ENCODE measurements at places on chromosomes 3 and 15.
A peak's percentile ranks its signal among the peaks of the same experiment; 100 is the strongest.

- DNase-seq, result no peak
Measured at GRCh38 chr3:178381555-178381954, 154.7 kb upstream of the KCNMB2 start.

GRCh38 chr3:174158674-174159073 lies 700.5 kb upstream of the NAALADL2 start:
- DNase-seq, result no peak

DNA sequence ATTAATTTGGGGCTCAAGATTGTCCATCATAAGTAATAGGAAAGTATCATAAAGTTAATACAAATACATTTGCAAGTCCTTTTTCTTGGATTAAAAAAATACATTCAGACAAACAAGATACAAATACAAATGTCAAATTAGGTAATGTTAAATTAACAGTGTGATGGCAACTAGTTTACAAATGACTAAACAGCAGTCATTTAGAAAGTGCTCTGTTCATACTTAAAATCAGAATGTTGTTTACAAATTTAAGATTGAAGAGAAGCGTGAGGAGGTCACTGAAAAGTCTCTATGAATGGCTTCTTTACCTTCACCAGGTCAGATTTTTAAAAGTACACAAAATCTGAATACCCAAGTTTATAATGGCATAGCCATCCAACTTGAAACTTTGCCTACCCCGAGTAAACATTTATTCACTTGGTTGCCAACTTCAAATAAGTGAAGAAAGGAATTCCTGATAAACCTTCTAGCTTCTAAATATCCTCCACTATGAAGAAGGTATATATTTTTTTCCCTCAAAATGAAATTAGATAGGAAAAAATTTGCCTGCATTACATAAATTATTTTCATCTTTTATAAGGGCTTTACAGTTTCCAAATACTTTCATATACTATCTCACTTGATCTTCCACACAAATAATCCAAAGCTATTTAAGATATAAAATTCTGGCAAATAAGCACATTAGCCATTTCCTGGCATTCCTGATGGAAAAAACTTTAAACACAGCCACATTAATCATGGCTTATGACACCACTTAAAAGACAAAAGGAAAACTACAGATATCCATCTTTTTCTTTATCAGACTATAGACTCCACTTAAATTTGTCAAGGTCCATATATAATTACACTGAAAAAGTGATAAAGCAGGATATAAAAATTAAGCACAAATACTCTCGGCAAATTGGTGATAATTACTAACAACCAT lies 11.5 kb upstream of the NEK10 start:
- DNase-seq, result no peak

- no peak for DNase-seq
Measured at GRCh38 chr3:126551839-126552687, 6.7 kb downstream of the C3orf22 start.

DNA sequence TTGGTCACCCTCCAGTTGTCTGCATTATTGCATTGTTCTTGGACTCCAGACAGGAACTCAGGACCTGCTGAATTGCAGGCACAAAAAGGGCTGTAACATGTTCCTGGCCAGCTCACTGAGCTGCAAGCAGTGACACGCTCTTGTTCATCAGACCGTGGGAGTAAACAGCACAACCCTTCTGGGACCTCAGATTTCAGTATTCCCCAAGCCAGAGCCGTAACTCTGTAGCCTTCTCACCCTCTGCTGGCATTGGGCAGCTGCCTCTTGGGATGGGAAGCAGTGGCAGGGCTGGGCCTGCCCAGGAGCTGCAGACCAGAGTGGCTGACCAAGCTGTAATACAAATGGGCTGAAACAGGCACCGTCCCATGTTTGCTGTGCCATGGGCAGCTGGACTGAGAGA lies 607.1 kb upstream of the BCHE start:
- DNase-seq, result no peak

DNA sequence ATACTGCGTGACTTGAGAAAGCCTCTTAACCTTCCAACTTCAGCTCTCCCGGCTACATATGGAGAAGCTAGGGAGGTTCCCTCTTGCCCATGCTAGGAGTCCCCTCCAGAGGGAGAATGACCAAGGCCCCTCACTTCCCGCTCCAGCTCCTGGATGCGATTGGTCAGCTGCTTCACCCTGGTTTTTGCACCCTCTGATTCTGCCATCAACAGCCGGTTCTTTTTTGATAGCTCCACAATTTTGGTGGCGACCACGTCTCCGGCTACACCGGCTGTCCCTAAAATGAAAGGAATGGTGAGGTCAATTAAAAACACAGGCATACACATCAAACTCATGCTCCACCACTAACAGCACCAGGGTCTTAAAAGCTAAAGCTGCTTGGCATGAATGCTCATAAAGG lies 20.6 kb downstream of the CCDC13 start:
- no peak for DNase-seq

DNA sequence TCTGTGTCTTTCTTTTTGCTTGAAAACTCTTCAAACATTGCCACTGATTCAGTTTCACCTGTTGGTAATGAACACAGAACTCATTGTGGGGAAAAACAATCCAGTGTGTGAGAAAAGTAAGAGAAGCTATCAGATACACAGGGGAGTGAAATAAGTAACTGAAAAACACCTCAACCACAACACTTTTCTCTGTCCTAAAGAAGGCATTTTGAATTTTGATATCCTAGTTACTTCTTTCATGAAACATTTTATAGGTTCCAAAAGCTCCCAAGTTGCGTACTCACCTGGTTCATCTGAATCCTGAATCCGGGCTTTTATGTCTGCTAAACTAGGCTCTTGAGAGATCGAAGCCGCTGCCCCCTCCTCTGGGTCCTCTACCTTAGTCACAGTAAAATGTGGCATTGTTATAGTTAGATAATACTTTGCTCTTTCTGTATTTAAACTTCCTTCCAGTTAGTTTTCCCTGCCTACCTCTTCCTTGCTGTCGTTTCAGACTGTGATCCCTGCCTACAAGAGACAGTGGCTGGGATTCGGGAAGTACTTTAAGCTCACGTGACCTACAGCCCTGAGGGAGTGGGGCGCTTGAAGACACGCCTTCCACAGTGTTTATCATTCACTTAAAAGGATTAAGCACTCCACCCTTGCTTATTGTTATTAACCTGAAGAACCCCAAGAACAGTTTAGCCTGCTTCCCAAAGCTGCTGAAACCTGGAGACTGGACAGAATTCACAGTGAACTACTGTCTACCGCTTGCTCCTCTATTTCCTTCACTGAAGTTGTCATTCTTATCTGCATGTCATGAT lies 19.1 kb downstream of the SLC12A6 start:
- peak; percentile 26 for DNase-seq

DNA sequence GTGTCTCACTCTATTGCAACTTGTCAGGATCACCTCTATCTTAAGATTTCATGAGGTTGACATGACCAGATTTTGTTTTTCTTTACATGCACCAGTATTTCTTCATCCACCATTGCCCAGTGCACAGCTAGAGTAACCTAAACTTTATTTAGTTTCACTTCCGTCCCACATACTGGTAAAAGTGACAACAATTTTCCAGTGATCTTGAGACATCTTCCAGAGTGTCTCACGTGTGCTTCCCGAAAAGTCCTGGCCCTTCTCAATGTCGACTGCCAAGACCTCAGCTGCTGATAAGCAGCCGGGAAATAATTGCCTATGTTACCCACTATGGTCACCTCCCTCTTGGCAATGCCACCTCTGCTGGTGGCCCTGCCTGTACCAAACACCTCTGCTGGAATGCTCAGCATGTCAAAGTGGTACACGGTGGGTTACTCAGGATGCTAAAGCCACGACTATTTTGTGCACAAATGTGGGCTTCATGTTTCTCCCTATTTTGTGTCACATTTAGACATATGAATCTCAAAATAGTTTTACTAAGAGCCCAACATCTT lies 379.7 kb upstream of the TGFBR2 start:
- DNase-seq, result no peak

GRCh38 chr15:74174958-74175253 lies 1.4 kb downstream of the ISLR start:
- no peak for DNase-seq

DNA sequence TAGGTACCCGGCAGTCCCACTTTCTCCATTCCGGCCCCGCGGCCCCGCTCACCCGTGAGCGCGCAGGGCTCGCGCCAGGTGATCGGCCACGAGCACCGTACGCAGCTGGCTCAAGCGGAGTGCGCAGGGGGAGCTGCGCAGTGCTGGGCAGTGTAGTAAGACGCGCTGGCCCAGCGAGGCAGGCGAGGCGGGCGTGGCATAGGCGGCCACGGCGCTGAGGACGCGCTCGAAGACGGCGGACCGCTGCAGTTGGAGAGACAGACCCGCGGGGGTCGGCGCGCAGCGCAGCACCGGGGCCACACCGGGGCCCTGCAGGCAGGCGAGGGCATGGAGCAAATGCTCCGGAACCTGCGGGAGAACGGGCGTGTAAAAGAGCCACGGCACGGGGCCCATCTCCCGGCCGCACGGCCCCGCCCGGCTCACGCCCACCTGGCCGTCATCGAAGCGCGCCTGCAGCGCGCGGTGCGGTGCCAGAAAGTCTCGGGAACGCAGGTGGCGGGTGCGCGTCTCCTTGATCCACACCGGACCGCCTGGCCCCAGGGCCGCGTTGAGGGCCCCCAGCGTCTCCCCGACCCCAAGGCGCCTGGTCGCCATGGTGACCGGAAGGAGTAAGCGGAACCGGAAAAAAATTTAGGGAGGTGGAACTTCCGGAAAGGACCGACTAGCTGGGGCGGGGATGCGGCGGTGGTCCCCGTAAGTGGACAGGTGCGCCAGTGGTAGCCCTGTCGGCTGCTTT lies at the start of gene DALRD3:
DALRD3 (minus strand) TSS at position 610 of the 736 bp plus-strand sequence; CDS start at position 594, 16 bp downstream.
- peak; percentile 41 for DNase-seq

- no peak for DNase-seq
Measured at GRCh38 chr3:63519426-63519825, 133.0 kb upstream of the SNTN start.

GRCh38 chr3:116870379-116870778 lies 160.8 kb downstream of the TUSC7 start:
- no peak for DNase-seq

DNA sequence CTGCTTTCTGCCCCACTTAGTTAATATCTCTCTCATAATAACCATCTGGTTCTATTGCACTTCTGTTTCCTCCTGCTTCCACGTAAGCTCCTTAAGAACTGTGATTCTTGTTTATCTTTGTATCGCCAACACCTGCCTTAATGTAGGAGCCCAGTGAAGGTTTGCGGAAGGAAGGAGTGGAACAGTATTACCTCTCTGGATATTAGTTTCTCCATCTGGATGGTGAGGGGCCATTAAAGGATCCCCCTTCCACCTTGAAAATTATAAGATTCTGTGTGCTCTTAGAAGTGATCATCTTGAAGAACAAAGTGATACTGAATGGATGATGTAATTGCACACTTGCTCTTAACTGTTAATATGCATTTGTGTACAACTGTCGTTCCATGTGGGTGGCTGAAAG lies 2.2 kb downstream of the CHRNA5 start:
- DNase-seq, result no peak

DNA sequence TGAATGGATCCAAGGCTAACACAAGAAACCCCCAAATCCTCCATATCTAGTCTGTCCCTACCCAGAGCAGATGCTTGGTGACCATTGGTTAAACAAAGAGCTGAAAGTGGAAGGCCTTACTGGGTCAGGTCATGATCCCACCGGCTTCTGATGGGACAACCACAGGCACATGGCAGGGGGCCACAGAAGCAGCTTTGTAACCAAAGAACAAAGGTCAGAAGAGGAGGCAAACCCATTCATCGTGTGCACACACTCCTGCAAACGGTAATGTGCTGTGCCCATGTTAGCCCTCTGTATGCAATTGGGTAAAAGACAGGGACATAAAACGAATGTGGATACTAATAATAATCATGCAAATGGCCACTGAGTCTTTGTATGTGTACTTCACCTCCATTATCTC lies 133.3 kb upstream of the SLC6A11 start:
- no peak for DNase-seq

DNA sequence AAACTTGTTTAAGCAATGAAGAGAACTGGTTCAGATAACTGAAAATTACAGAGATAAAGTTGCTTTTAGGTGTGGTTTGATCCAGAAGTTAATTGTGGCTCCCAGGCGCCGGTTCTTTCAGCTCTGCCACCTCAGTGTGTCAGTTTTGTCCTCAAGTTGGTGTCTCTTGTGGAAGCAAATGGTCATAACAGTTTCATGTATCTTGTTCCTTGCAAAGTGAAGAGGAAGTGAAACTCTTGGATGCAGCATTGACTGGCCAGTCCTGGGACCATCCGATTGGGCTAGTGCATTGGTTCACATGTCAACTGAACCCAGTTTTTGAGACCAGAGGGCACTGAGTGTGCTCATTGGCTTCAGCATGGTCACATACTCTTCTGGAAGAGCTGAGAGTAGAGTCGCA lies 181.4 kb upstream of the GRM7 start:
- no peak for DNase-seq

GRCh38 chr3:159322322-159322939 lies 520.6 kb downstream of the MFSD1 start:
- no peak for DNase-seq
